Osteocyte (in vitro differentiated cells): ENCODE measurements at places on chromosomes 2 and 18.

- no peak overlapping the region for H3K4me3 ChIP-seq
- no peaks in the 10 kb centered on the region for H3K27me3 ChIP-seq
- H3K27ac ChIP-seq, result no peak overlapping the region
- H3K36me3 ChIP-seq, result no peaks in the 10 kb centered on the region
- DNase-seq, result no peak
Measured at GRCh38 chr2:45867349-45867748, 215.9 kb downstream of the PRKCE start.

DNA sequence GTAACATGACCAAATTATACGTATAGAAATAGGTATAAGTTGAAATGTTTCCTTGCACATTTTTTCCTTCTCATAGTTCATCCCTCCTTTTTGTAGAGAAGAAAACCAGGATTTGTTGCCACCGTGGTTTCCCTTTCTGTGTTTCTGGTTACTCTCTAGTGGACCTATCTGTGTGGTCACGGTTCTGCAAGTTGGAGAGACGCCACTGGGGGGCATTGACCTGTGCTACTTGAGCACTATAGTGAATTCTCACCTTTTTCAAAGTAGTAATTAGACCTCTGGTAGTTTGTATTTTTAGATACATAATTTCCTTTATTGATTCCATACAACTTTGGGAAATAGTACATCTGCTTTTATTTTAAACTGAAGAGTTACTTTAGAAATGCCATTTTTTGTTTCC lies 444.8 kb downstream of the PTPRM start:
- no peak overlapping the region for H3K27ac ChIP-seq
- H3K4me1 ChIP-seq, result peaks cover 28% of the 10 kb centered on the region
- DNase-seq, result no peak
- no peak overlapping the region for H3K4me3 ChIP-seq
- H3K27me3 ChIP-seq, result no peaks in the 10 kb centered on the region
- H3K36me3 ChIP-seq, result peaks cover 8% of the 10 kb centered on the region

DNA sequence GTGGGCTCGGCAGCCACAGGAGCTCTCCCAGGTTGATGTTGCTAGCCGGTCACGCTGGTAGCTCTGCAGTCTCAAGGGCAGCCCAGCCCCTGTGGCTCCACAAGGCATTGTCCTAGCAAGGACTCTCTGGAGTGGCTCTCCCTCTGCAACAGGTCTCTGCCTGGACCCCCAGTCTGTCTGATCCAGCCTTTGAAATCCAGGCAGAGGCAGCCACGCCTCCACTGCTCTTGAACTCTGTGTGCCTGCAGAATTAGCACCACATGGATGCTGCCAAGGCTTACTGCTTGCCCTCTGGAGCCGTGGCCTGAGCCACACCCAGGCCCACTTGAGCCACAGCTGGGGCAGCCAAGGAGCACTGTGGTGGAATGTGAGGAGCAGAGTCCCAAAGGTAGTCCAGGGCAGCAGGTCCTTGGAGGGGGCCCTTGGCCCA lies 43.0 kb upstream of the FAHD2A start:
- H3K4me3 ChIP-seq, result no peak overlapping the region
- H3K36me3 ChIP-seq, result no peaks in the 10 kb centered on the region
- no peak overlapping the region for H3K27ac ChIP-seq
- H3K4me1 ChIP-seq, result peaks cover 4% of the 10 kb centered on the region
- peak; percentile 76 for DNase-seq

- no peaks in the 10 kb centered on the region for H3K36me3 ChIP-seq
- no peak overlapping the region for H3K4me3 ChIP-seq
- H3K27me3 ChIP-seq, result no peaks in the 10 kb centered on the region
Measured at GRCh38 chr2:103008586-103008985, 246.8 kb downstream of the TMEM182 start.
